ENCODE measurements at places on chromosomes 3 and 15. TPM values are rescaled to one million over a fixed set of nuclear protein-coding genes. Genes with fewer than 3 reads are reported as not detected.

DNA sequence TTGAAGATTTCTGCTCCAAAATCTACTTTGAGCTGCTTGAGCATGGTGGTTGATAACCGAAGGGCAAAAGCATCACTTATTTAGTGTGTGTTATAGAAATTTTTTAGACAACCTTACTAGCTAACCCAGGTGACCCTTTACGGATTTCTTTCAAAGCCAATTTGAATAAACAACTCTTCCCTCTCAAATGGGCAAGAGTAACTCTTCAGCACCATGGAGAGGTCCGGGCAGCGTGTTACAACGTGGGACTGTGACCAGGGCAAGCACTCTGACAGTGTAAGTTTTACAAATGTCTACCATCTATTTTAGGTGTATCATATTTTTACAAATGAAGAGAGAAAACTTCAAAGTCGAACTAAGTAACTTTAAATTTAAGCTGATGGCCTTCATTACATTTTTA lies 471.8 kb downstream of the MFSD1 start:
- peaks cover 2% of the 10 kb centered on the region for H3K4me1 ChIP-seq
- H3K27ac ChIP-seq: no peak overlapping the region

DNA sequence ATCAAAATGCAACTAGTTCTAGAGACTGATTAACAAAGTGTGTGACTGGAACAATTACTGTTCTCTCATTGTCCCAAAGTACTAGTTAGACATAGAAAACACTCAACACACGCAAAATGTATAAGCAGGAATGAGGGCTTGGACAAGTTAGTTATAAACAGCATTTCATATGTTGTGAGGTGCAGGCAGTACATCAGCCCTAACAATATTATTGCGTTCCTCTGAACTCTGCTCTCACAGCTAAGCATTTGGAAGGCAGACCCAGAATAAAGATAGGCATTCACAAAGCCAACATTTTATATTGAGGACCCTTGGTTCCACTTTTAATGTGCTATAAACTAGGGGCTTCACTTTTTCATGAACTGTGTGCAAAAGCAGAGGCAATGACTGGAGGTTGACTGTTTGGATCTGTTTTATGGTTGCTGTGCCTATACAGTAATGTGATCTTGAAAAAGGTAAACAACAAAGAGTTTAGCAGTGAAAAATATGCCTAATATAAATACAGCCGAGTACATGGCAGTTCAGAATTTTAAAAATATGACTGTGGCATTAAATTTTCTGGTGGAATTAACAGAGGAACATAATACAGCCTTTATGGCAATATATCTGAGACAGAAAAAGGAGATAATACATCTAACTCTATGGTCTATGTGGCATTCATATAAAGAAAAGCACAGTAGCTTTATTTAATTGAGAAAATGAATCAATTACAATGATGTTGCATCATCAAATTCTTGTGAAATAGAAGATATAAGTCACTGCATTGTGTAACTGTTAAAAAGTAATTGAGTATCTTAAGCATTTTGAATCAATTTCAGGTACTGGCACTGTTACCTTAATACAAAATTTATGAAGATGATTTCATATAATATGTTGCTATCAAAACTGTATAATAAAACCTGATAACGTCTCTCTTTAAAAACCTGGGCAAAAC lies 80.0 kb upstream of the SKOR1 start:
- peaks cover 2% of the 10 kb centered on the region for H3K4me1 ChIP-seq
- H3K4me3 ChIP-seq: no peak overlapping the region
- H3K27ac ChIP-seq: no peak overlapping the region
- no peaks in the 10 kb centered on the region for H3K36me3 ChIP-seq
- DNase-seq: no peak

DNA sequence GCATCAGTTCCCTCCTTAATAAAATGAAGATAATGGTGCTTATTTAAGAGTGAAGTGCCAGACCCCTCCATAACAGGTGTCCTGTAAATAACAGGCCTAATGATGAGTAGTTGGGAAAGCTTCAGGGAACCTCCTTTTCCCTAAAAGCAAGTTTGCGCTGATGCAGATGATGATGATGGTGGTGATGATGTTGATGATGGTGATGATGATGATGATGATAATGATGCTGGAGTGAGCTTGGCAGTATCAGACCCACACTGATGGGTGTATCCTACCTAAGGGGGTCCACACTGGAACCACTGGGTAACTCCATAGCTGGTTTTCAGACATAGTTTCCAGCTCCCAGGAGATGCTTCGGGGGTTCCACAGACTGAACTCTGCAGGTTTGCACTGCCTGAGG lies 24.4 kb downstream of the MTMR14 start:
- H3K27me3 ChIP-seq: no peaks in the 10 kb centered on the region
- H3K4me1 ChIP-seq: peaks cover 10% of the 10 kb centered on the region
- no peak for DNase-seq
- no peak overlapping the region for H3K4me3 ChIP-seq

- peaks cover 15% of the 10 kb centered on the region for H3K36me3 ChIP-seq
- H3K4me1 ChIP-seq: peaks cover 4% of the 10 kb centered on the region
- peak overlapping the region; percentile 79 for H3K27ac ChIP-seq
- no peak for DNase-seq
- peak overlapping the region; percentile 81 for H3K4me3 ChIP-seq
These were observed 791 bp downstream of the GYG1 start for GRCh38 chr3:148992027-148992634.

DNA sequence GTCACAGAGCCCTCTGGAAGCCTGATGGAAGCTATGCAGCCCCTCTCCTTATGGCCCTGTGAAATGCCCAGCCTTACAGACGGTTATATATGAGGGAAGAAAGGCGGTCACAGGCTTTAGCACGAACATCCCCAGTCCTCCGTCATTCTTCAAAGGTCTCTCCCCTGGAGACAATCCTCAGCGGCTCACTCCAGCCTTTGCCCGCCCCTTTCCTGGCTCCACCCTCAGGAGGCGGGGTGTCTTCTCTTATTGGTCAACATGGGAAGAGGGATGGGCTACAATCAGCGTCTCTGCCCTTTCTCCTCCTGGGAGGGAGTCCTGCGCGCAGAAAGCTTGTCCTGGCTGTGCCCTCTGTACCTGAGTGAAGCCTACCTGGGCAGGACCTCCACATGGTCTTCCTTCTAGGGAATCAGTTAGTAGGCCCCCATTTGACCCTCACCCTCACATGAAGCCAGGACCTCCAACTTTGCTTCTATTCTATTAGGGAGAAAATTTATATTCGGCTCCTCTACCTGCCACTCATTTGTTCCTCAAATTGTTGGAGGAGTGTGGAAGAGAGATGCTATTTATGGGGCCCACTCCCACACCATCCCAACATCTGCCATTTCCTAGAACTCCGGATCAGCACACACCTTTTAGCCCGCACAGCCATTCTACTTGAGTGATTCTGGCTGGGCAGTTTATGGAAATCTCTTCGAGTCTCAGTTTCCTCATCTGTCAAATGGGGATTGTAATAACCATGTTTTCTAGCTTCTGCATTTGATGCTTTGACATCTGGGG lies 112.9 kb upstream of the SLC6A11 start:
- peaks cover 8% of the 10 kb centered on the region for H3K4me1 ChIP-seq
- H3K27ac ChIP-seq: no peak overlapping the region
- no peak overlapping the region for H3K4me3 ChIP-seq
- no peaks in the 10 kb centered on the region for H3K36me3 ChIP-seq

- H3K27me3 ChIP-seq: peaks cover 23% of the 10 kb centered on the region
- no peak overlapping the region for H3K27ac ChIP-seq
- no peak for DNase-seq
- H3K36me3 ChIP-seq: no peaks in the 10 kb centered on the region
- H3K4me3 ChIP-seq: no peak overlapping the region
- H3K4me1 ChIP-seq: no peaks in the 10 kb centered on the region
These were observed 144.5 kb downstream of the RPLP1 start for GRCh38 chr15:69597061-69597592.

The FBXO45 gene
- 3.2 TPM for polyA plus RNA-seq

The GPR156 gene
- polyA plus RNA-seq: 0.31 TPM

The ISG20 gene
- polyA plus RNA-seq: 2.0 TPM

The FETUB gene
- 0.05 TPM for polyA plus RNA-seq

The KBTBD13 gene
- polyA plus RNA-seq: not detected

The FAM174B gene
- polyA plus RNA-seq: 0.18 TPM

The DGKG gene
- polyA plus RNA-seq: 0.12 TPM
